ENCODE measurements at places on chromosomes 11 and 22. TPM values are rescaled to one million over a fixed set of nuclear protein-coding genes. Genes with fewer than 3 reads are reported as not detected.
A peak's percentile ranks its signal among the peaks of the same experiment; 100 is the strongest.

- no peak for DNase-seq
Measured at GRCh38 chr11:61079416-61080150, 22.7 kb upstream of the CD5 start.

The TRIM29 gene
- total RNA-seq, result 2.3 TPM

DNA sequence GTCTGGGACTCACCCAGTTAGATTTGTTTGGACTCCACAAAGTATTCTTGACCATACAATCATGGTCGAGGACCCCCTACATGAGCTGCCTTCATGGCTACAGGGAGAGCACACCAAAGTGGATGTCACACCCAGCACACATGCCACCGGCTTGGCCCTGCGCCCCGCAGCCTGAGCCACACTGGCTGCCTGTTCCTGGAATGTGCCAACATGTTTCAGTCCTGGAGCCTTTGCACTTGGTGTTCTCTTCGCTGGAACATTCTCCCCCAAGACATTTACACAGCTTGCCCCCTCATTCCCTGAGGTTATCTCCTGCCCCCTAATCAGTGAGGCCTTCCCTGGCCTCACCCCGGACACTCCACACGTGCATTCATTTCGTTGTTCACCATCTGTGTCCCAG, 46.0 kb downstream of the PPARA start:
- peak; percentile 90 for DNase-seq

The LMNTD2 gene
- total RNA-seq, result 13.4 TPM

The SLC6A5 gene
- not detected for total RNA-seq

Measured in left lobe of liver (tissue), 2 donors.